Stimulated activated CD4-positive, alpha-beta T cell treated with anti-CD3 and anti-CD28 coated beads, Interleukin-1b, Interleukin-23, amount 100 ng/mL, for 4 hours (primary cell): ENCODE measurements at places on chromosomes 3 and 15.

GRCh38 chr3:190739641-190740185, 122.8 kb downstream of the GMNC start:
- no peak for DNase-seq

- no peak for DNase-seq
Measured at GRCh38 chr15:38069511-38070011, 135.1 kb downstream of the TMCO5A start.

GRCh38 chr15:91216000-91216399, 115.9 kb downstream of the SV2B start:
- no peak for DNase-seq

DNA sequence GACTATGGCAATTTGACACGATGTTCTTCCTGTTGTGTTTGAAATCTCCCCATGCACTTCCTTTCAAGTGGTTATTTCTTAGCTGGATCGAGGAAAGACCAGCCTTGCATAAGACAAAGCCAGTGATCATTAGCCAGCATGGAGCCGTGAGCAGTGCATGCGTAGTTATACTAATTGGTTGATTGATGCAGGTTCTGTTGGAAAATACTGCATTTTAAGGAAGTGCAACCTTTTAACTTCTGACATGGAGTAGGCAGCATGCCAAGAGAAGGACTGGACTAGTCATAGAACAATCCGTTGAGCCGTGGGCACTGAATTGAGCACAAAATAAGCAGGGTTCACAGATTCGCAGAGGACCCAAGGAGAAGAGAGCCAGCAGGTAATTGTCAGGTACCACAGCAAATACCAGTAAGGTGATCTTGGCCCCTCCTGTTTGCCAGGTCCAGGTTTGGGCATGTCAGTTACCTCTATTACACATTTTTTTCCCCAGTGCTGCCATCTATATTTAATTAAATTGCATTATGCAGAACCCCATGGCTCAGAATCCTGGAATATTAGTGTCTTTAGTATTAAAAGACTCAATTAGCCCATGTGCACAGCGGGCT, 29.0 kb upstream of the BCL6 start:
- no peak for DNase-seq

GRCh38 chr3:140706360-140706759, 28.5 kb downstream of the TRIM42 start:
- DNase-seq = no peak

- no peak for DNase-seq
Measured at GRCh38 chr15:33298631-33299030, 12.1 kb upstream of the RYR3 start.

- DNase-seq = no peak
Measured at GRCh38 chr3:178603735-178604134, 67.5 kb downstream of the KCNMB2 start.
